Fibroblast of the aortic adventitia (primary cell): ENCODE measurements at places on chromosomes 7 and 10. TPM values are rescaled to one million over a fixed set of nuclear protein-coding genes. Genes with fewer than 3 reads are reported as not detected.

- peak; percentile 10 for DNase-seq
Measured at GRCh38 chr7:146115851-146116520, 615 bp upstream of the CNTNAP2 start.

Gene CACNB2
- 0.82 and 2.1 TPM in 2 replicates for total RNA-seq

DNA sequence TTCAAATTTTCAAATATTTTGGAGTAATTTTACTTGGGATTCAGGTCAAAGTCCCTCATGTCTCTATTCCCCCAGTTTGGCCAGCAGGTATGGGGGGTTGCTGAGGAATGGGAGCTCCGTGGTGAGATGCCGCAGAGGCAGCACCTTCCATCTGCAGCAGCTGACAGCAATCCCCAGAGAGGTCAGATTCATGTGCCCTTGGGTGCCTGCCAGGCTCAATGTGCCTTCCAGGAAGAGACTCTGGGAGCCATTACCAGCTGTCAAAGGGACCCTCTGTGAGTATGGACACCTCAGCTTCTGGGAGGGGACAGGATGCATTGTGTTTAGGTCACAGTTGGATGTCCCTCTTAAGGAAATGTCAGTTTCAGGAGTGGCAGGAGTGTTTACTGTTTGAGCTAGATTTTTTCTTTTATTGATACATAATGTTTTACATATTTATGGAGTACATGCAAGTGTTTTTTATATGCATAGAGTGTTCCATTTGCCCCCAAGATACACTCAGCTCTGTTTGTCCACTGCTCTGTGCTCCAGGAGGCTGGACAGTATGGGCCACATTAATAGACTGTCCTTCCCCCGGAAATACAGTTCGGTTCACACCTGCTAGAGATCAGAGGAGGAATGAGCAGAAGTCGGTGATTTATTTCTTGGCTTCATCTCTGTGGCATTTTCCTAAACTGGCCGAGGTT, 75.3 kb upstream of the GRB10 start:
- no peak for DNase-seq

Gene ZNF365
- total RNA-seq = 0.41 and 7.2 TPM in 2 replicates

Gene SPDYE8
- not detected in 2 replicates for total RNA-seq

DNA sequence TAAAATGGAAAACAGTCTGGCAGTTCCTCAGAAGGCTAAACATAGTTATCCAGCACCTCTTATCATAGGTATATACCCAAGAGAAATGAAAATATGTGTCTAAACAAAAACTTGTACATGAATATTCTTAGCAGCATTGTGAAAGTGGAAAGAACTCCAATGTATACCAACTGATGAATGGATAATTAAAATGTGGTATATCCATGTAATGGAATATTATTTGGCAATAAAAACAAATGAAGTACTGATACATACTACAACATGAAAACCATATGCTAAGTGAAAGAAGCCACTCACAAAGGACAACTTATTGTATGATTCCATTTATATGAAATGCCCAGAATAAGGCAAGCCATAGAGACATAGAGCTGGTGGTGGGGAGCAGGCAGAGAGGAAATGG, 32.2 kb upstream of the NAMPT start:
- DNase-seq = no peak

Gene PRSS2
- total RNA-seq = not detected in 2 replicates

Gene CRTAC1
- total RNA-seq = not detected in 2 replicates

Gene FGFBP3
- 1.2 and 1.8 TPM in 2 replicates for total RNA-seq

DNA sequence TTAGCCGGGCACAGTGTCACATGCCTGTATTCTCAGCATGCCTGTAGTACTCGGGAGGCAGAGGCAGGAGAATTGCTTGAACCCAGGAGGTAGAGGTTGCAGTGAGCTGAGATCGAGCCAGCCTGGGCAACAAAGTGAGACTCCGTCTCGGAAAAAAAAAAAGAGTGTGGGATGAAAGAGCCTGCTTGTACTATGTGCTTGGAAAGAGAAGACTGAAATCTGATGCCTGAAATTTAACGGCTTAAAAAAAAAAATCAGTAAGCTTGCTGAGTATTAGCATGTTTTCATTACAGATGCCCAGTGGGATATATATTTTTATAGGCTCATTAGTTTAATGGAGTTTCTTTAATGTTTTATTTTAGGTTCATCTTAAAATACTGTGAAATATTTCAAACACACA, 4.2 kb downstream of the NT5C2 start:
- DNase-seq = peak; percentile 52

Gene DDC
- total RNA-seq = not detected in 2 replicates

DNA sequence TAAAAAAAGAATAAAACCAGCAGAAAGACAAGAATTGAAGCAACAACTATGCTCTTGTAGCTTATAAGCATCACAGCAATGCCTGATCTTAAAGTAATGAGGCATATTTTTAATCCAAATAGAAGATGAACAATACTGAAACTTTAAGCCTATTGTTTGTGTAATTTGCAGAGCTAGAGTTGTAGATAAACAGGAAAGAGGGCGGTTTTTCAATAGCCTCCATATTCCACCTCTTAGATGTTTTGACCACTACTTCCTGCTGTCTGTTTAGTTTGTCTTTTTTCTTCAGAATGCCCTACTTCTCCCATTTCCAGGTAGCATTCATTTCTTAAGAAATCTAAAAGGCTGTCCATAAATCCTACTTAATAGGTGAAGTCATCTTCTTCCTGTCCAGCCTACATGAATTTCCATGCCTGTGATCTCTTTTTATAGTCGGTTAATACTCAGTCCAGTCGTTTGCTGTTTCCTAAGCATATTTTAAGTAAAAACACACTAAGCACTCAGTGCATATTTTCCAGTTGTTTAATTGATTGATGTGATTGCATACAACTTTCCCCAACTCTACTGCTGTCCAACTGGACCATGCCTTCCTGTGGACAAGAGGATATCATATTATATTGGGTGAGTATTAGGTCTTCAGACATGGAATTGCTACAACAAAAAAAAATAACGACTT, 308.1 kb downstream of the TFEC start:
- DNase-seq = no peak

GRCh38 chr10:63596924-63597323, 75.7 kb downstream of the REEP3 start:
- no peak for DNase-seq

DNA sequence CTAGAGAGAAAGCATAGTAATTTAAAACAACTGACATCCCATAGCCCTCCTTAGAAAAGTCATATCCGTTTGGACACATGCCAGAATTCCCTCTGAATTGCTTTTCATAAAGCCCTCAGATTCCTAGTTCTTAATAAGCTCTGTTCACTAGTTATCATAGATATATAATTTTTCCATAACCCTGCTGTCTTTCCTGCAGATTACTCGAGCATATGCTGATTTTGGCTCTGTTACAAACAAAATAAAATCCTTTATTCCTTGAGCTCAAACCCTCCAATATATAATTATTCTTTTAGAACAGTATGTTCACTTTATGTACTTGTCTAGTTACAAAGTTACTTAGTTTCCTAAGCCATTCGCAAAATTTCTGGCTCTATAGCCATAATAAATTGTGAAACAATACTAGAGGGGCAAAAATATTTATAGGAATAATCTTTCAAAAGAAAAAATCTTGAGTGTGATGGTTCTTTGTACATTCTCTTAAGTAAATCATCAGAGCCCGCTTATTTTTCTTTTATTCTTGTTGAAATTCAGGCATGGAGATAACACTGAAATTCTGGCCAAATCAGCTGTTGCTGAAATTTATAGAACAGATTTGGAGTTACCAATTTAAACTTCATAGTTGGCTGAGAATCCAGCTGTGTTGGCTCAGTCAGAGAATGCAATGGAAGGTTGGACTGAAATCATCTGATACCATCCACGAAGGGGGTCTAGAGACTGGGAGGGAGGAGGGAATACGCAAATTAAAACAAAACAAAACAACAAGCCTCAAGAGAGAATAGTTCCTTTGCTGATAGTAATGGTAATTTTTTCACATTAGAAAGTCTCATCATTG, 146.1 kb upstream of the TMEM196 start:
- peak; percentile 87 for DNase-seq

Gene TTYH3
- total RNA-seq = 9.2 and 27.9 TPM in 2 replicates

Gene MMD2
- total RNA-seq = not detected in 2 replicates
